ENCODE measurements at places on chromosomes 7 and 10.

DNA sequence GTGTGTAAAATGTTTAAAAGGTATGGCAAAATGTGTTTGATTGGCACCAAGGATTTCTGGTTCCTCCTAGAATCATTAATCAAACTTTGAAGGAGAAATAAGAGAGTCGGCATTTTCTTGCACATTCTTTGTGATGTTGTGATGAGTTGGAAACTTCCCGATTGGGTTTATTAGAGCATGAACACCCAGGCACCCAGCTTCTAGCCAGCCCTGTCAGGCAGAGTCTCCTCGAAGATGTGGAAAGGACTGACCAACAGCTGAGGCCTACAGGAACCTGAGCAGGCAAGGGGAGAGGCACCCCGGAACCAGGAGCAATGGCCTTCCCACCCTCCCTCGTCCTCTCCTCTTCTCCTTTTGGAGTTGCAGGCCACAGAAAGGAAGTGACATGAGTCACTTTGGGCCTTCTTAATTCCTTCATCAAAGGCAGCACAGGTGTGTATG is 68.7 kb downstream of the EGFR start:
- DNase-seq, result no peak

DNA sequence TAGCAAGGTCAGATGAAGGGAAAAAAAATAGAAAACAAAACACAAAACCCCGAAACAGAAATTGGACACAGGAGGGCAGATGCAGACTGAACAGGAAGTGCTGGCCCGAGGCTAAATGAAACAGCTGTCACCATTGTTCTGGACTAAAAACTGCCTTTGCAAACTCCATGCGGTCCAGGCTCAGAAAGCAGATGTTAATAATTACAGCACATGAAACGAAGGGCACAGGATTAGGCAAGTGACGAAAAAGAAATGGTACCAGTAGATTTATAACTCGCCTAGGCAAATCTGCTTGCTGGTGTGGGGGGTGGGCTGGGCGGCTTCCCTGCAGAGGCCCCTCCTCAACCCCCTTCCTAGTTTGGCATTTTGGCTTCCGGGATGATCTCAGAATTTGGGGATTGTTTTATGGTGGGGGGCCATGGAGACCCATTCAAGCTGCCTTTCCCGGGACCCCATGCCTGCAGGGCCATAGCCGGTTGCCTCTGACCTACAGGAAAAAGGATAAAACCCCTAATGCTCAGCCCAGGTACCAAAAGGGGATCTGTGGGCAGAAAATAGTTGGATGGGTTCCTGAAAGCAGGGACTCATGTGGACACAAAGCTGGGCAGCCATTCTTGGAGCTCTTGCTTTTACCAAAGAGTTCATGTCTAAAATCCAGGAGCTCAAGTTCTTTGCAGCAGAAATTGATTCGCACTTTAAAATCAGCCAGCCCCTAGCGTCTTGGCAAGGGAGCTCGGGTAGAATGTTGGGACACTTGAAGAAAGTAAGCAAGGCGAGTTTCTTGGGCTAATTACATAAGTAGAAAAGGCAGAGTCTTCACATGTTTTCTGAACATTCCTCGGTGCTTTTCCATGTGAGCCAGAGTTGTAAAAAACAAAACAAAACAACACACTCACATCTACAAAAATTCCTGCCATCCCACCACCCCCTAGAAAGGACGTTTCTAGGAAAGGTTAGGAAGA is 39.0 kb upstream of the EMX2 start:
- peak; percentile 73 for DNase-seq

GRCh38 chr7:26690135-26690805 is 174.1 kb downstream of the SKAP2 start:
- no peak for DNase-seq

DNA sequence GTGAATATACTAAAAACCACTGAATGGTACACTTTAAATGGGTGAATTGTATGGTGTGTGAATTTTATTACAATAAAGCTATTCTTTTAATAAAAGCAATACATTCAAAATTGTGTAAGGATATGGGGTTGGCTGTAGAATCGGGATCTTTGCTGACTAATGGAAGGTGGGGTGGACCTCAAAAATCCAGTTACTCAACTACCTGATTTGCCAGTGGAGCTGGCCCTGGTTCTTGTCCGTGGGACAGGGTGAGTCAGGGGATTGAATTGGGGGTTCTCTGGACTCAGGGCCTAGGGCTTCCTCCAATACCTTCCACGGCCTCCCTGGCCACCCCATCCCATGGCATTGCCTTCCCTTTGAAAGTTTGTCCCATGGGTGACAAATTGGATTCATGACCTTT is 13.5 kb upstream of the RABGEF1 start:
- no peak for DNase-seq

DNA sequence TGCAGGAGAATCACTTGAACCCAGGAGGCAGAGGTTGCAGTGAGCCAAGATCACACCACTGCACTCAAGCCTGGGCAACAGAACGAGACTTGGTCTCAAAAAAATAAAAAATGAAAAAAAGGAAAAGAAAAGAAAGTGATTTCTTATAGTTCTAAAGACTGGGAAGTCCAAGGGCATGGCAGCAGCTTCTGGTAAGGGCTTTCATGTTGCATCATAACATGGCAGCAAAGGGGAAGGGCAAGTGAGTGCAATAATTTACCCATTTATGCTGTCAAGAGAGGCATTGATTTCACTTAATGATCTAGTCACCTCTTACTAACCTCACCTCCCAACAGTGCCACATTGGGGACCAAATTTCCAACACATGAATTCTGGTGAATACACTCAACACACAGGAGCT is 8.8 kb upstream of the KLRG2 start:
- no peak for DNase-seq

DNA sequence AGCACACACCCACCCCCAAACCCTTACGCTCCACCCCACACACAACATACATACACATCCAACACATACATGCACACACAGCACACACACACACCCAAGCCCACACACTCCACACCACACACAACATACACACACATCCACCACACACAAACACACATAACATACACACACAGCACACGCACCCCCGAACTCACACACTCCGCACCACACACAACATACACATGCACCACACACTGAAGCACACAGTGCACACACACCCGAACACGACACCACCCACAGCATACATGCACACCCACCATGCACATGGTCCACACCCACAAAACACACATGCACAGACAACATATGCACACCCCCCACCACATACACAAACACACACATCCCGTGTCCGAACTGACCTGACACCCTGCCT is 2.0 kb downstream of the PRAP1 start:
- DNase-seq, result no peak

GRCh38 chr7:69213878-69214277 is 384.4 kb upstream of the AUTS2 start:
- no peak for DNase-seq

DNA sequence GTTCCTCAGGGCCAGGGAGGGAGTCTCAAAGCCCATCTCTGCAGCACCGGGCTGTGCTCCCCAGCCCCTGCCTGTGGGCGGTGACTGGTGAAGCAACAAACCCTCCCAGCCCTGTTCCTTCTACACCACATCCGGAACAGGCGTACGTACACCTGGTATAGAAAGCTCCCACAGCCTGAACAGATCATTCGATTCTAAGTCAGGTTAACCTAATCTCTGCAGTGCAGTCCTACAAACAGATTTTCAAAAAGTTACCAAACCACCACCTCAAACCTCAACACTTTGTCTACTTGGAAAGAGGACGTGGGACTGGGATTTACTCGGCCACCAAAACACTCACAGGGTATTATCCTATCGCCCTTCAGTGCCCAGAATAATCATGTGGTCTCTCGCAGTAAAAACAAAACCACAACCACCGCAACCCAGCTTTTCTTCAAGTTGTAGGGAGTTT is 238.4 kb downstream of the DIP2C start:
- DNase-seq, result no peak

- no peak for DNase-seq
Observed at GRCh38 chr10:3500408-3500856, 284.6 kb downstream of the KLF6 start.

- DNase-seq, result no peak
Observed at GRCh38 chr10:33609546-33609945, 275.1 kb upstream of the NRP1 start.

DNA sequence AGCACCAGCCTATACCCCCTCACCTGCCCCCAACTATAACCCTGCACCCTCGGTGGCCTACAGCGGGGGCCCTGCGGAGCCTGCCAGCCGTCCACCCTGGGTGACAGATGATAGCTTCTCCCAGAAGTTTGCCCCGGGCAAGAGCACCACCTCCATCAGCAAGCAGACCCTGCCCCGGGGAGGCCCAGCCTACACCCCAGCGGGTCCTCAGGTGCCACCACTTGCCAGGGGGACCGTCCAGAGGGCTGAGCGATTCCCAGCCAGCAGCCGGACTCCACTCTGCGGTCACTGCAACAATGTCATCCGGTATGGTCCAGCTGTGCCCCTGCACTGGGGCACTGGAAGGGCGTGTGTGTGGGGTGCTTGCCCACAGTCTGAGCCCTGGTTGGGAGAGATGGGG is 40.0 kb upstream of the BMPR1A start:
- DNase-seq, result no peak

DNA sequence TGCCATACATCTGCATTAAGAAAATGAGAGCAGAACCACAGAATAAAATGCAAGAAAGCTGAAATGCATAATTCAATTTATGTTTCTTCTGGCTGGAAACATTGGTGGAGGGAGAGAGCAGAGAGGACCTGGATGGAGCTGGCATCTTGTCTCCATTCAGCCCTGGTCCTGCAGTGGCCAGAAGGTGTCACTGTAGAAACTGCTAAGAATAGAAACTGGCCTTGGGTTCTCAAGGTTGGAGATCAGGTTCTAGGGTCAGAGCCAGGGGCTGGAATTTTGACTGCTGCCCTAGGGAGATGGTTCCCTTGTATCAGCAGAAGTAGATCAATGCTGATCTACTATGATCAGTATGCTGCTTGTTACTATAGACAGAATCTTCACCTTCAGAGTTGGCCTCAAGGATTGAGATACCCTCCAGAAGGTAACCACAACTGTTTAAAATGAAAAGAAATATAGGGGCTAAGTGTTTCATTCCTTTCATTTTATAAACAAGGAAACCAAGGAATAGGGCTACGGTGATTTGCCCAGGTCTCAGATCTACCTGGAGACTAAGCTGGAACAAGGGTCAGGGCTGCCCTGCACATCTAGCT is 13.1 kb downstream of the TAS2R41 start:
- no peak for DNase-seq

GRCh38 chr10:89301232-89301631 is 614 bp upstream of the IFIT2 start:
- DNase-seq, result no peak

DNA sequence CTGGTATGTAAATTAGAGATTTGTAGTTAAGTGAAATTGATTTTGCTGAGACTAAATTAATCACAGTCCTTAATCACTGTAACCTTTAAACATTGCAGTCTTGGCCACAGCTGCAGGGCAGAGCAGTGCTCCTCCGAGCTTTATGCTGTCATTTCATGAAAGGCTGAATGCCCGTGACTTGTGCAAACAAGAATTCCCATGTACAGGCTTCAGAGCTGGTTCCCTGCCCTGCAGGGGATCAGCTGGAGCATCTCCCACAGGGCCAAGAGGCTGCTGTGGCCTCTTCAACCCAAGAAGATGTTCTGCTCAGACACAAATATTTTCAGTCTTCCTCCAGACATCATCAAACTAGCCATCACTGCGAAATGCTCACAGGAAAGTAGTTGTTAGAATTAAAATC is 419.1 kb downstream of the AUTS2 start:
- DNase-seq, result no peak

- no peak for DNase-seq
Observed at GRCh38 chr10:91220954-91221675, 652 bp downstream of the PCGF5 start.

DNA sequence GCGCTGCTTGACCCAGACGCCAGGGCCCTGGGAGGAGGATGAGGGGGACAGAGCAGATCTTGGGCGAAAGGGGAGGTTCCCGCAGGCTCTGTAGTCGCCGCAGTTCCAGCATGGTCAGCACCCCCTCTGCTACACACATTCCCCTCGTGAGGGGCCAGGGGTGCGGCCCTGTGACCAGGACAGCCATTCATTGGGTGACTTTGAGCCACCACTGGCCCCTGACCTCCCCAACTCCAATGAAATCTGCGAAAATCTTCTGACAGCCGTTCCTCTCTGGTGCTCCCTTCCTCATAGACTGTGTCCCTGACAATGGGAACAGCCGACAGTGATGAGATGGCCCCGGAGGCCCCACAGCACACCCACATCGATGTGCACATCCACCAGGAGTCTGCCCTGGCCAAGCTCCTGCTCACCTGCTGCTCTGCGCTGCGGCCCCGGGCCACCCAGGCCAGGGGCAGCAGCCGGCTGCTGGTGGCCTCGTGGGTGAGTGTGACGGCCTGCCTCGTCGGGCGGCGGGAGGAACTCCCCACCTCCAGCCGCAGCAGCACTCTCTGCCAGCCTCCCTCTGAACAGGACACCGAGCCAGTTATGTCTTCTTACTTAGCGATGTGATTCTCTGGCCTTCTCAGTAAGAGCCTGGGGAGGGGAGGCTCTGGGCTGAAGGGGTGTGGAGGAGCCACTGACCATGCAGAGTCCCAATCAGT is 825 bp downstream of the TMEM176A start:
- no peak for DNase-seq

DNA sequence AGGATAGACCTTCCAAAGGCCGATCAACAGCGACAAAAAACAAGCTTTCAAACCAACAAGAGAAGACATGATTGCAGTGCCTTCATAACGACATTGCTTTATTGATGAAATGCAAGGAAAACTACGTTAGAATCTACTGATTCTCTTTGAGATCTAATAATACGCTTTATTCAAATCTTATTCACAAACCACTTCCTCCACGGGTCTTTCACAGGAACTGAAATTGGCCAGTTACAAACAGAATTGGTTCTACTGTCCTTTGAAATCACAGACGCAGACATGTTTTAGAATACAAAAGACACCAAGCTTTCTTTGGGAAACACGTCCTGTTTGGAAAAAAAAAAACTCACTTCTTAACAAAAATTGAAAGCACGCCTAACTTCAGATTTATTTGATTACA is 74.7 kb upstream of the SEPHS1 start:
- no peak for DNase-seq

DNA sequence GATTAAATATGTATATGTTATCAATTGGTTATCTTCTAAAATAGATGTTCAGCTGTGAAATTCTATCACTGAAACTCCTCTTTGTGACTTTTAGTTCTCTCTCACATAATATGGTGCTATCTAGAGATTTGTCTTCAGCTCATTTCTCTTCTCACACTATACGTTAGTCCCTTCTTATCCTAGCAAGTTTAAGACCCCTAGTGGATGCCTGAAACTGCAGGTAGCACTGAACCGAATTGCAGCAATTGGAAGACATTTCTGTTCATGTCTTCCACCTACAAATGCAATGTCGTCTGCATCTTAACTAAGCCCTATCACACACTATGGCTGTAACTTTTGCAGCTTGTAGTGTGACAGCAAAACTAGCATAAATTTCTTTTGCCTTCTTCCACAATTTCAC is 442.7 kb upstream of the POM121L12 start:
- DNase-seq, result no peak

GRCh38 chr10:126668505-126668904 is 2.0 kb downstream of the C10orf90 start:
- DNase-seq, result no peak

GRCh38 chr10:22681783-22682183 is 32.6 kb downstream of the PIP4K2A start:
- DNase-seq, result no peak

GRCh38 chr7:150476819-150477631 is 26.6 kb downstream of the GIMAP8 start:
- DNase-seq, result no peak

Data from NCI-H524 (cell line).